Activated naive CD4-positive, alpha-beta T cell (primary cell): ENCODE measurements at places on chromosomes 3 and 15.

DNA sequence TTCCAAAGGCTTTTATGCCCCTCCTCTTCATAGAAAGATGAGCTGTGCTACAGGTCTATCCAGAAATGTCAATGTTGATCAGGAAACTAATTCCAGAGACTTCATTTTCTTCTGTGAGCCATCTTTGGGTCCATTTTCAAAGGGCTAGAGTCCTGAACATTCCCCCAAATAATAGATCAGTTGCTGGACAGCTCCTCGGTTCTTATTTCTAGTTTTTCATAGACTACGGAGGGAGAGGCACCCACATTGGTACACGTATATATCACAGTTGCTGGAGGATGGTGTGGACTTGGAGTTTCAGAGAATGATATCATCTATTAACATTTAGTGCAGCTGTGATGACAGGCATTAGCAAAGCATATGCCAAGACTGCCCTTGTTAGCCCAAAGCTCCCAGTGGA is 59.1 kb downstream of the AGBL1 start:
- DNase-seq: no peak

DNA sequence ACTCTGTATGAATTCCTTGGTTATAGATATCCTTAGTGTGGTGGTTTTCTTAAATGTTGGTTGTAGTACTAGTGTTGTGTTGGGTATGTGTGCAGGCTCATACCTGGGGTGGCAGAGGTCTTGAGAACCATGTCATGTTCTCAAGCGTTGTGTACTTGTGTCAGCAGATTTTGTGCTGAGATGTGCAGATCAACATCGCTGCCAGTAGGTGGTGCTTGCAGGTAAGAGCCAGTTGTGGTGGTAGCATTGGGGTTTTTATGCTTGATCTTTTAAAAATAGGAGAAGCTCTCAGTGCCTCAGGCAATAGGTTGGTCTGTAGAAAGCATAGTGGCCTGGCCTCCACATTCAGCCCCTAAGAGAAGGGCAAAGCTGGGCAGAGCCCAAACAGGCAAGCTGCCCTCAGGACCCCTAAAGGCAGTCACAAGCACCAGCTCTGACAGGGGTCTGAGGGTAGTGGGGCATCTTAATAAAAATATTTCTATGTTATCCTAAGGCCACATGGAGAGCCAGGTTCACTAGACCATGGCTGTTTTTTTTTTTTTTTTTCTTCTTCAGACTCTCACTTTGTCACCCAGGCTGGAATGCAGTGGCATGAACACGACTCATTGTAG is 164.0 kb downstream of the IL20RB start:
- DNase-seq: no peak

- DNase-seq: no peak
Measured at GRCh38 chr3:42092006-42092405, 849 bp downstream of the TRAK1 start.

DNA sequence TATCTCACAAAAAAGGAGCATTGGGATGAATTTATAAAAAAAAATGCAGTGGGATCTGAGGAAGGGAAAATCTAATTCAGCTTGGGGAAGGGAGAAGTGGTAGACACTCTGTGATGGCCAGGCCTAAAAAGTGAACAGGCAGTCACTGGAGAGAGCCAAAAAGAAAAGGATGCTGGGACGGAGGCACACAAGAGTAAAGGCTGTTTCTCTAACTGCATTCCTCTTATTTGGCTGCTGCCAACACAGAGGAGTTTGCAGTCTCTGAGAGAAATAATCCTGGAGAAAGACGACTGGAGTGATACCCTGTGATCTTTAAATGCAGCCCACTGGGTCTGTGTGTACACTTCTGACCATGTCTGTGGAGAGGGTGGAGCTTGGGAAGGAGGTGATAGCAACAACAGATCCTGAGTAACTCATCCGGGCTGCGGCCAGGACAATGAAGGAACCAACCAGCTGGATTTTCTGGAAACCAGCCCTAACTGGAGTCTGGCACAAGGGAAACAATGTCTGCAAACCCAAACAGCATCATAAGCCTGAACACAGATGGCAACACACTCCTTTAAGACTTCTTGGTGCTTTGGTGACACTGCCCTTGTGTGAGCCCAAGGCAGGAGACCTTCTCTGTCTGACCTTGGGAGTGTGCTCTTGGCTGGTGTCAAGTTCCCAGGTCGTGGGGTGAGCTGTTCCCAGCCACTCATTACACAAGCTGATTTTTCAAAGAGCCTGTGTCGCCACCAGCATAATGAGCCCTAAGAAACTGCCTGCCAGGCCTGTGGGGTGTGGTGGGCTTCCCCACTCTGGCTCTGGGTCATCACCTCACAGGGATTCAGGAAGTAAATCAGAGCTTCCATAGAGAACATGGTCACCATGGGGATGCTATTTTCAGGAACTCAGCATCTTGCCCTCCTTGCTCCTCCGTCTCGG is 8.0 kb downstream of the FYCO1 start:
- no peak for DNase-seq

GRCh38 chr15:47737477-47737876 is 20.2 kb downstream of the SEMA6D start:
- DNase-seq: no peak

DNA sequence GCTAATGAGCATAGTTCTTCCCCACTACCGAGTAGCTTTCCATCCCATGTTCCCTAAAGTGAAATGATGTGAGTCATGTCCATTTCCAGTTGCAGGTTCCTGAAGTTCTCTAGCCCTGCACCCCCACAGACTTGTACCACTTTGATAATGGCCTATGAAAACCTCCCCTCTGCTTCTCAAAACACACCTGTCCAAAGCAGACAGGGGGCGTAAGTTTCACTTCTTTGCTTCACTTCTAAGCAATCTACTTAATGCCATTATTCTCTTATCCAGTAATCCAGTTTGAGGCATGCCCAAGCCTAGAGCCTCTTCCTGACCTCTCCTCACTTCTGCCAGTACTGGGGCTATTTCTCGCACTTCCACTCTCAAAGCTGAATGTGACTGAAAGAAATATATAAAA is 305.1 kb downstream of the IGSF11 start:
- DNase-seq: no peak

DNA sequence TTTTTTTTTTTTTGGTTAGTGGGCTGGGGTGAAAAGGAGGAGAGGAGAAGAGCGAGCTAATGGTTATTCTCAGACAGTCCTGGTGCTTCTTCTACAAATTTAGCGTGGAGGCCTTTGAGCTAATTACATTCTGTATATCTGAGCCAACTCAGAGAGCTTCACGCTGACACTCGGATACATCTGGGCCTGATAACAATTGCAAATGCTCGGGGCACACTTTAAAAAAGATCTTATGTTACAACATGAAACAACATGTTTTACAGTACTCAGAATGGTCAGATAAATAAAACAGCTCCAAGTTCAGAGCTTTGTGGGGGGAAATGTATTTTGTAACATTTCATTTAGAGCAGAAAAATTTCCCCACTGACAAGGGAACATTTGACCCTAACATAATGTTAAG is 966.9 kb upstream of the NR2F2 start:
- no peak for DNase-seq

DNA sequence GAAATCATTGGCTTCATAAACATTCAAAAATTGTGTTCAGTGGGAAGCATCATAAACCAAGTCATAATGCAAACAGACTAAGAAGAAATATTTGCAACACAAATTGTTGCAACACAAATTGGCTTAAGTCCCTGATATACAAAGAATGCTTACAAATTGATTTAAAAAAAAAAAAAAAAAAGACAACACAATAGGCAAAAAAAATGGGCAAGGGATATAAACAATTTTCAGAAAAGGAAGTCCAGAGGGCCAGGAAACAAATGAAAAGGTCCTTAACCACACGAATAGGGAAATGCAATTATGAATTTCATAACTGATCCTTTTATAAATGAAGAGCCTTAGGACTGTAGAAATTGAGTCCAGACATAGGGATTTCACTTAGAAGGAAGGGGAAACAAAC is 98.9 kb downstream of the LRRK1 start:
- DNase-seq: no peak

DNA sequence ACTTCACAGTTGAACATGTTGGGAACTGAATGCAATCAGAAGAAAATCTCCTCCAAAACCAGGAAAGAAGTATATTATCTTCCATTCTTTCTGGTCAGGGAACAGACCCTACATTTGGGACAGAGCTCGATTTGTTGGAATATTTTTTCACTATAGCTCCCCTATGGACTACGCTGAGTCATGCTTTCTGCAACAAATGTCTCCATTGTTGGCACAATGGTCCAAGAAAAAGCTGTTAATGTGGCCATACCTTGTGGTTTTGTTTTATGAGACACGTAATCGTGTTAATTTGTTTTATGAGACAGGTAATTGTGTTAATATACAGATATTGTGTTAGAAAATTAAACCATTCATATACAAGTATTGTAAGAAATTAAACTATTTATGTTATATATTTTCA is 101.4 kb downstream of the TGFBR2 start:
- no peak for DNase-seq

- no peak for DNase-seq
Measured at GRCh38 chr15:39358441-39359041, 222.3 kb upstream of the THBS1 start.

DNA sequence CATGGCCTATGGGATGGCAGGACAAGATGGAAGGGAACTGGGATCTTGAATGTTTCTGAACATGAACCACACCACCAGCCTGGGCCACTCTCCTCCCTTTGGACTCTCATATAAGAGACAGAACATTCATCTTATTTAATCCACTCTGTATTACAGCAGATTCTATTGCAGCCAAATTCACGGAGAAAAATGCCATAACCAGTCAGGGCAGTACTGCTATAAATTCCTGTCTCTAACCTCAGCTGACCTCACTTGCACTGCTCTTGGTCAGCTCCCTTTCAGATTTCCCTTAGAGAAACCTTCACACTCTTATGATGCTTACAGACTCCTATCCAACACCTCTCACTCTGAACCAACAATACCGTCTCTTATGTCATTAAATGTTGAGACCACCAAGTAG is 101.4 kb downstream of the RYK start:
- no peak for DNase-seq

DNA sequence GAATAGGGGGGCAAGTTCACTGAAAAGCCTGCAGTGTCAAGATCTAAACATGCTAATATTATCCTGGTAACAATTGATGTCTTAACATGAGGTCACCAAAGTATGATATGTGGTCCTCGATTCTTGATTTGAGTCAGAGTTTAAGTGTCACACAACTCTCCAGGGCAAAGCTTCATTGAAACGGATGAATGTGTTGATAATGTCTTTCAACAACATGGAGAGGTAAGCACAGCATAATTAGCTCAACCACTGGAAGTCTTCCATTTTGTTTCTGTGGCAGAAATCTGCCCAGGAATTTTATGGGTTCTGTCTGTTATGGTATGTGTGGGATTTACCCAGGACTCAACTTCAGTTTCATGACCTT is 591.5 kb downstream of the ZNF385D start:
- no peak for DNase-seq

DNA sequence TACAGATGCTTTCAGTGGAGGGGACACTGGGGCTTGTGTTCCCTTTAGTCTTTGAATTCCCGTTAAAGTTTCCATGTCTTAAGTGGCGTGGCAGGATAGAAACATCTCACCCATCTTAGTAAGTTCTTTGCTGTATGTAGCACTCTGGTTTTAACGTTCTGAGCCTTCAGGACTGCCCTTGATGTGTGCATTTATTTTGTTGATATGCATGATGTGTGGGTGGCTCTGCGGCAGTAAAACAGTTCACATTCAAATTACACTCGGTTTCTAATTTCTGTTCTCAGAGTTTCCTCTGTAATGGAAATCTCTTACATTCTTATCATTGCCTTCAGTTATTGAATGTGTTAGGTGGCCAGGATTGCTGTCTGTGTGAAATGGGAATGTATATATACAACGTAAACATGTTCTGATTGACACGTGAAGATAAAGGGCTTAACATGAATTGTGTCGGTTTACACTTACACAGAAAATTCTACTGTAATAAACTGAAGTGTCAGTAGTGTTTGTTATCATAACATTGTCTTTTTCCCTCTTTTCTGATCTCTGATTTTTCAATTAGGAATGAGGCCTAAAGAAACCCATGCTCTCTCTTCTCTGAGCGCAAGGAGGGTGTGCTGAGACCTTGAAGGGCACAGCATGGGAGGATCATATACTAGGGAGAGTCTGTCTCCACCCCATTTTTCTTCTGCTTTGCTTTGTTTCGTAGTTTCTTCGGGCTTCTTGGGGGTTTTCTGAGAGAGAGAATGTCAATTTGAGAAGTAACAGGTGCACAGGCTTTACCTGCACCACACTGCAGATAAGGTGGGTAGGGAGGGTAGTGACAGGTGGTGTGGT is 51.5 kb downstream of the IGF1R start:
- no peak for DNase-seq

GRCh38 chr3:17479681-17480405 is 262.6 kb downstream of the TBC1D5 start:
- no peak for DNase-seq

DNA sequence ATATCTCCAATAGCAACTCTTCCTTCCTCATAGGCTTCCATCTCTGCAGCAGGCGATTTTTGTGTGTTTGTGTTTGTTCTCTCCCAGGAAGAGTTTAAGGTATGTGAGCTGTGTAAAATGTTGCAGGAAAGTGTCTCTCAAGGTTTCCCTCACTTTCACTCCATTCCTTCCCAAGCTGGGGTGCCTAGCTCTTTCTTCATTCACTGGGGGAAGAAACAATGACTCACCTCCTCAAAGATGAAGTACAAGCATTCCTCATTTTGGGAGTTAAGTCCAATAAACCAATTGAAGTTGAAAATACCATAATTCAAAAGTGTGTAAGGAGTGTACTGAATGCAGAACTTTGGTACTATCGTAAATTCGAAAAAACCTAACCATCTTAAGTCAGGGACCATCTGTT is 422.7 kb upstream of the CFAP20DC start:
- DNase-seq: no peak

DNA sequence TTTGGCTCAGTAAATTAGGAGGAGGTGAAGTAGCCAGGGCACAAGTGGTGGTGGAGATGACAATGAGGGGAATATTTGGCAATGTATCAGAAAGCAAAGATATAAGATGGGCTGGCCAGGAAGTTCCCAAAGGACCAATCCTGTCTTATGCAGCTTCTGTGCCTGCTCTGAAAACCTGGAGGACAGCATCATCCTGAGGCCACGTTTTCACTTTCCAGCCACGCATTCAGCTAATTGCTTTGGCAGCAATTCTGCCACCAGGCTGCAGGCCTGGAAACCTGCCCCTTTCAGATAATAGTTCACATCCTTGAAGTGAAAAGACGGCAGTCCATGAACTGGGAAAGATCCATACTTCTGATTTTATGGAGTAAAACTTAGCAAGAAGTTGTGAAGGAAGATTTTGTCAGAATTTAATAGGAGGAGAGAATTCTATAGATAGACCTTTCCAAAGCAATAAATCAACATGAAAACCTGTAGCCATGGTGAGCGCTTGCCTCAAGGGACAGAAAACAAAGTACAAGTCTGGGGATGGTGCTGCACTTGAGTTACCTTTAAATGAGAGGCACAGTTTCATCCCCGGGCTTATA is 682.5 kb downstream of the GRM7 start:
- DNase-seq: no peak

DNA sequence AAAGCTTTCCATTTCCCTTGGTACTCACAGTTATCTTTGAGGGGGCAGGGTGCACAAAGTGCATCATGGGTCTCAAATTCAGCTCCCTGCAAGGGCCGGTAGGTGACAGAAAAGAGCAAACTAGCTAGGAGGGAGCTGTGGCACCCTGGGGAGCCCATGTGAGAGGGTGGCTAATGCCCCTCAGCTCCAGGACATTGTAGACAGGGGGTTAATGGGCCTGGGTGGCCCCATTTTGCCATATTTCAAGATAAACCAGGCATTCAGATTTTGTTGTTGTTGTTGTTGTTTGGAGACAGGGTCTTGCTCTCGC is 3.7 kb upstream of the SLC6A6 start:
- DNase-seq: no peak
